ENCODE measurements at places on chromosomes 6 and 20.

- peak; percentile 90 for DNase-seq
Observed at GRCh38 chr6:16681260-16681873, 79.9 kb downstream of the ATXN1 start.

GRCh38 chr6:98539741-98540140 lies 294.6 kb upstream of the POU3F2 start:
- no peak for DNase-seq

GRCh38 chr6:5665173-5665572 lies 341.6 kb downstream of the NRN1 start:
- DNase-seq = no peak

GRCh38 chr6:71181565-71181964 lies 107.0 kb upstream of the OGFRL1 start:
- peak; percentile 80 for DNase-seq

DNA sequence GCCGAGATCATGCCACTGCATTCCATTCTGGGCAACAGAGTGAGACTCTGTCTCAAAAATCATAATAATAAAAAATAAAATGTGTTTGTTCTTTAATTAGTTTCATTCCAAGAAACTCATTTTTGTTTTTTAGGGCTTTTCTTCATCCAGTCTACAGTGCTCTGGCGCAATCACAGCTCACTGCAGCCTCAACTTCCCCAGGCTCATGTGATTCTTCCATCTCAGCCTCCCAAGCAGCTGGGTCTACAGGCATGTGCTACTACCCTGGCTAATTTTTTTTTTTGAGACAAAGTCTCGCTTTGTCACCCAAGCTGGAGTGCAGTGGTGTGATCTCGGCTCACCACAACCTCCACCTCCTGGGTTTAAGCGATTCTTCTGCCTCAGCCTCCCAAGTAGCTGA lies 143.6 kb upstream of the JARID2 start:
- no peak for DNase-seq

DNA sequence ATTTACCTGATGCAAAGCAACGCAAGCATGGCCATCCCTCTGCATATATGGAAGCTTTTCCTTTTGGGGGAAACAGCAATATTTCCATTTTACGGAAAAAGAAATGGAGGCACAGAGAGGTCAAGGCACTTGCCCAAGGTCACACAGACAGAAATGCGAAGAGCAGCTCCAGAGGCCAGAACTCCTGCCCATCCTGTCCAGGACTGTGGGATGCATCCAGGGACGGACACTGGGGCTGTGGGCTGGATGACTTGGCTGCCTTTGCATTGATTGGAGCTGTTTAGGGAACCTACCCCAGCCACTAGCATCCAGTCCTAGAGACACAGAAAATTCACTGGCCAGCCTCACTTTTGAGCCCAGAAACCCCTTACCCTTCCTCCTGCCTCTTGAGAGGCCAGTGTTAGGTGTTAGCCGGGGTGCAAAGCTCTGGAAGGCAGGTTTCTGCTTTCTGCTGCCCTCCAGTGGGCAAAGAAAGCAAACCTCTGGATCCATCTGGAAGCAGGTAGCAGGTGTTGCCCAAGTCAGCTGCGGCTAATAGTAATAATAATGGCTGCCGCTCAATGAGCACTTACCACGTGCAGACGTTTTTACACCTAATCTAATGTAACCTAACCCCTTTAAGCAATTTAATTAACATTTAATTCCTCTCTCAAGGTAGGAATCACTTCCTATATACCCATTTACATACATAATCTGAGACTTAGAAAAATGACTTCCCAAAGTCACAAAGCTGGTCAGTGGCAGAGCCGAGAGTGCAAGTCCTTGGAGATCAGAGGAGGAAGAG lies 31.7 kb upstream of the CCN5 start:
- peak; percentile 44 for DNase-seq

DNA sequence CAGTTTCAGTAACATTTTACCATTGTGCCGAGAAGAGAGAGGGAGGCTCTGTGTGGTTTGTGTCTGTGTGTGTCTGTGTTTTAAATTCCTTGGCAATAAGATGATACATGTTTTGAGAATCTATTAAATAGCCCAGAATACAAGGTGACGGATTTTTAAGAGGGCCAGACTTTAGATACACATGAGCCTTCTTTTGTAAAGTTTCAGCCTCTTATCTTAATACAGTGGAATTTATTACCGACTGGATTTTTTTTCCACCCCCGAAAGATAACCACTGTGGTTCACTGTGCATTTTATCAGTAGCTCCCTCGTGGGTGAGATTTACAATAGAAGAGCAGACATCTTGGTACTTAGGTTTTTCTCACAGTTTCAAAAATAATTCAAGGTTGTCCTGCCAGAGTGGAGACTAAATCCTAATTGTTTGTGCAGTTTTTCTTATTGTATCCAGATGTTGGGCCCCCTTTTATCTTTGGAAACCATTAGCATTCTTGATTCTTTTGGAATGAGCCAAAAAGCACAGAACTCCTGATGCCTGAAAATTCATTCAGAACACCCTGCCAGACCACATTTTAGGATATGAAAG lies 49.9 kb downstream of the STK4 start:
- DNase-seq = peak; percentile 60

DNA sequence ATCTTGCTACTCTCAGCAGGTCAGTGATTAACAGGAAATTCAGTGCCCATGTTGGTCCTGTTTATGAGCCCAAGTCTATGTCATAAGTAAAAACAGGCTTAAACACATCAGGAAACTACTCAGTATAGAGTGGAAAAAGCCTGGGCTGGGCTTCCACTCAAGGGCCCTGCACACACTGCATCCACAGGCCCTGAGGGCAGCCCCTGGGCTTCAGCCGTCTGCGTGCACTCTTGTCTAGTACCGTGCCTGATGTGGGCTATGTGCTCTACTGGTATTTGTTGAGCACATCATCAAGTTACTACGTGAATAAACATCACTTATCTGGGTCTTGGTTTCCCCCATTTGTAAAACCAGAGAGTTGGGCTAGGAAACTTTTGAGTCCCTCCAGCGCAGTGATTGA lies 135.2 kb downstream of the PACRG start:
- DNase-seq = no peak

GRCh38 chr20:64065974-64066343 lies 3.0 kb downstream of the TCEA2 start:
- peak; percentile 69 for DNase-seq

DNA sequence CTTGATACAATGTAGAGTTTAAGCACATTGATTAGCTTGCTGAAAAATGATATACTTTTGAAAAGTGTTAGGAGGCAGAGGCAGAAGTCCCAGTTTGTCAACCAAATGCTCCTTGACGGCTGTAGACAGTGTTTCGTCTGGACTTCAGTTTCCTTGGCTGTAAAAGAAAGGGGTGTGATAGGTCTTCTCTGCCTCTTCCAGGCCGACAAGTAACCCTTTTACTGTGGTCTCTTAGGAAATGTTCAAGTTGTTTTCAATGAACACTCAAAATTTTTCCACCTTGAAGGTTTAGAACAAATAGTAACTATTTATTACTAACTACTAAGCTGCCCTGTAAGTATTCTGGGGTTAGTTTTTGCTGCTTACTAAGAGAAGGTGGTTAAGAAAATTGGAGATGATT lies 122.4 kb downstream of the IRF4 start:
- DNase-seq = no peak

- no peak for DNase-seq
Observed at GRCh38 chr6:33857932-33858475, 54.2 kb upstream of the MLN start.

GRCh38 chr20:2156224-2156623 lies 54.6 kb downstream of the STK35 start:
- DNase-seq = no peak

GRCh38 chr6:35594503-35595186 lies 81.9 kb upstream of the TULP1 start:
- DNase-seq = no peak

DNA sequence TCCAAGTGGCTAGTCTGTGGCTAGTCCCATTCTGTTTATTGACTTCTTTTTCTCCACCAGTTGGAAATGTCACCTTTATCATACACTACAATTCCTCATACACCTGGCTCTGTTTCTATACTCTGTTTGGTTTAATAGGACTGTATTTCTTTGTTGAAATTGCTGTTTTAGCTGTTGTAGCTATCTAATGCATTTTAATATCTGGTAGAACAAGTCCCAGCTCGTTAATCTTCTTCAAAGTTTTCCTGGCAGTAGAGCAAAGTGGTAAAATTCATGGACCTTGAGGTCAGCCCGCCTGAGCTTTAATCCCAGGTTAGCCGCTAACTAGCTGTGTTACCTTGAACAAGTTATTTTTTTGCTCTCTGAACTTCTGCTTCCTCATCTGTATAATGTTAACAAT lies 9.9 kb upstream of the ASXL1 start:
- no peak for DNase-seq

DNA sequence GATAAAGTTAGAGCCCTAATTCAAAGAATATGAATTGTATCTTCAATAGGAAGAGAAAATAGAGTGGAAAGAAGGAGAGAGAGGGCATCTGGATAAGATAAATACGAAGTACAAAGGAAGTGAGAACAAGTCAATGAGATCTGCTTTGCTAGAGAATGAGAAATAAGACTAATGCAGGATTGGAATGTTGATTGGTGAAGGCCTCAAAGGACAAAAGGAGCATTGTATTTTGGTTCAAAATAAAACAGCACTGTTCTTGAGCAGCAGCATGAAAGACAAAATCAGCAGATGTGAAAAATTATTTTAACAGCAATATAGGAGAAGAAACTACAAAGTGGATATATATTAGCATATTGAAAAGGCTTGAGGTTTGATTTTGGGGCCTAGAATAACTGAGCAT lies 5.1 kb upstream of the TMEM244 start:
- DNase-seq = no peak

DNA sequence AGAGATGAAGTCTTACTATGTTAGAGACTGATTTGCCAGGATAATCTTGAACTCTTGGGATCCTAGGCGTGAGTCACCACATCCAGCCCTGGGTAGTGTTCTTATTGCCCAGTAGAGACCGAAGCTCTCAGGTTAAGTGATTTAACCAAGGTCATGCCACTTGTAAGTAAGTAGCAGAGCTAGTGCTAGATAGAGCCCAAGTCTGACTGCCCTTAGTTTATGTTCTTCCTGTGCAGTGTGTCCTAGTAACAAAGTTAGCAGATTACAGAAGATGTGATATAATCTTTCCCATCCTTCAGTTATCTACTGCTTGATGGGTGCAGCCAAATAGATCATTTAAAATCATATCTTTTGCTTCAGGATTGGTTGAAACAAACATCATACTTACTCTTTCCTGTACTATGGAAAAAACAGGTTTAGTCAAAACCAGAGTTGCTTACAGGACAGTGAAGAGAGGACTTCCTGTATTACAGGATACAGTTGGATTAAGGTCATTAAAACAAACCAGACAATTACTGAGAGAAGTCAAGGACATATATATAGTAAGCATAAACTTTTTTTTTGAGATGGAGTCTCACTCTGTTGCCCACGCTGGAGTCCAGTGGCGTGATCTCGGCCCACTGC lies 9.5 kb upstream of the PABPC1L start:
- no peak for DNase-seq

GRCh38 chr6:53944543-53944942 lies 149.7 kb downstream of the LRRC1 start:
- no peak for DNase-seq

GRCh38 chr6:139970591-139970991 lies 596.1 kb upstream of the CITED2 start:
- DNase-seq = peak; percentile 61

- no peak for DNase-seq
Observed at GRCh38 chr20:10673176-10673841, 490 bp downstream of the JAG1 start.

DNA sequence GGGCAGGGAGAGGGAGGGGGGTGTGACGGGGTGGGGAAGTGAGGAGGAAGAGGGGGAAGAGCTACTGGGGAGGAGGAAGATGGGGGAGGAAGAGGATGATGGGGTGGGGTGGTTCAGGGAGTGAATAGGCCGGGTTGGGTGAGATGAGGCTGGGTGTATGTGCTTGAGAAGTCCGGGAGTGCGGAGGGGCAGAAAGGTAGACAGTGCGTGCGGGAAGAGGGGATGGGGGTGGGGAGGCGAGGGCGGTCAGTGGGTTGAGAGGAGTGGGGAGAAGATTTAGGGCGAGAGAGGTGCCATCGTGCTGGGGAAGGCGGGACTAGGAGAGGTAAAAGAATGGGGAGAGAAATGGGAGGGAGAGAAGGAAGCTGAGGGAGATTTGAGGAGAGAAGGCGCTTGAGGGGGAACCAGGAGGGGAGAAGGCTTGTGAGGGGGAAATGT lies 30.9 kb upstream of the NOTCH4 start:
- DNase-seq = no peak

GRCh38 chr6:17950095-17950494 lies 37.3 kb downstream of the KIF13A start:
- no peak for DNase-seq

DNA sequence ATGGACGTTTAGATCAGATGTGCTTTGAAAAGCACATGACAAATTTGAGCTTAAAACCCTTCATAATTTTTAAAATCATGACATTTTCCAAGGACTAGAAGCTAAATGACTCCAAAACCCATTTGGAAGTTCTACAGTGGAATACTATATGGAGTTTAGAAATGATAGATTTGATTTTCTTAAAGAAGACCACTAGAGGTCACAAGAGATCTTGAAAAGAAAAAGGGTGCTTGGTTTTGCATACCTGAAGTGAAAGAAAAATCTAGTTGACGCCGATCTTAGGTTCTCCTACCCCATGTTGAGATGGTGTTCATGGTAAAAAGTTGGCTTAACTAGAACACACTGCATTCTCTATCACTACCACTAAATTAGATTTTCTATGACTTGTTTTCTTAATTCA lies 31.5 kb downstream of the CFAP61 start:
- peak; percentile 24 for DNase-seq

GRCh38 chr6:34065466-34066217 lies 80.2 kb downstream of the GRM4 start:
- DNase-seq = no peak

GRCh38 chr6:40426346-40427066 lies 160.7 kb downstream of the LRFN2 start:
- DNase-seq = no peak

- no peak for DNase-seq
Observed at GRCh38 chr6:4561773-4562400, 214.3 kb upstream of the CDYL start.

GRCh38 chr20:38460040-38460623 lies 12.5 kb upstream of the RALGAPB start:
- peak; percentile 80 for DNase-seq

GRCh38 chr6:170147832-170148708 lies 142.8 kb downstream of the DLL1 start:
- no peak for DNase-seq

DNA sequence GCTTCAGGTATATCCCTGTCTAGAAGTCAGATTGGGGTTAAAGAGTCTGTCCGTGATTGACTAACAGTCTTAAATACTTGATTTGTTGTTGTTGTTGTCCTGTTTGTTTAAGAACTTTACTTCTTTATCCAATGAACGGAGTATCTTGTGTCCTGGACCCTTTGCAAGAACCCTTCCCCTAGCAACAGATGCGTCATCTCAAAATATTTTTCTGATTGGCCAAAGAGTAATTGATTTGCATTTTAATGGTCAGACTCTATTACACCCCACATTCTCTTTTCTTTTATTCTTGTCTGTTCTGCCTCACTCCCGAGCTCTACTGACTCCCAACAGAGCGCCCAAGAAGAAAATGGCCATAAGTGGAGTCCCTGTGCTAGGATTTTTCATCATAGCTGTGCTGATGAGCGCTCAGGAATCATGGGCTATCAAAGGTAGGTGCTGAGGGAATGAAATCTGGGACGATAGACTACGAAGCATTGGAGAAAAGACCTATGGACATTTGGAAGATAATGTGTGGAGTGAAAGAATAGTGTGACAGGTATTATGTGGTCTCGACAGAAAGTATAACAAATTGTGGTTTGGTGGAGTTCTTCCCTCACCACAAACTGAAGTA lies at the start of gene HLA-DRA:
Gene HLA-DRA, plus strand, starts transcription at position 286 of the 613 bp plus-strand sequence. Its CDS starts 64 bp downstream, at position 350.
- peak; percentile 42 for DNase-seq

GRCh38 chr20:56005389-56005715 lies at the start of gene CBLN4:
TSS of gene CBLN4 (minus strand) at chr20:56005519. CDS start at chr20:56004171, 1,348 bp downstream.
- no peak for DNase-seq

- peak; percentile 88 for DNase-seq
Observed at GRCh38 chr6:140871911-140872310, 1260.8 kb upstream of the GJE1 start.

All from fibroblast of skin of back (primary cell).